ENCODE measurements at places on chromosomes 3 and 15.

DNA sequence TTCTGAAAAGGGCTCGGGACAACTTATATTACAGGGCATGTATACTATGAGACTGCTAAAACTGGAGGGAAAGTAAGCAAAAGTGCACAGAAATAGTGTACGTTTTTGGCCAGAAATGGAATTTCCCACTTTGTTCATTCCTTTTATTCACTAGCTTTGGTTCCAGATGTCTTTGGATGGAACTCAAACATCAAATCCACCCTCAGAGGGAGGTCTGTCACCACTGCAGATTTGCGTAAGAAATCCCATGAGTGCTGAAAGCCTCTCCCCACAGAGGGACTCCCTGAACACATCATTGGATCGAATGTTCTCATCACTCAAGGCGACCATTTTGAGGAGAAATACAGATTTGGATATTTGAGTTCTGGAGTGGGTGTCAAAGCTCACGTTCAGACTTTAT, 71.6 kb downstream of the FEM1B start:
- DNase-seq, result no peak

DNA sequence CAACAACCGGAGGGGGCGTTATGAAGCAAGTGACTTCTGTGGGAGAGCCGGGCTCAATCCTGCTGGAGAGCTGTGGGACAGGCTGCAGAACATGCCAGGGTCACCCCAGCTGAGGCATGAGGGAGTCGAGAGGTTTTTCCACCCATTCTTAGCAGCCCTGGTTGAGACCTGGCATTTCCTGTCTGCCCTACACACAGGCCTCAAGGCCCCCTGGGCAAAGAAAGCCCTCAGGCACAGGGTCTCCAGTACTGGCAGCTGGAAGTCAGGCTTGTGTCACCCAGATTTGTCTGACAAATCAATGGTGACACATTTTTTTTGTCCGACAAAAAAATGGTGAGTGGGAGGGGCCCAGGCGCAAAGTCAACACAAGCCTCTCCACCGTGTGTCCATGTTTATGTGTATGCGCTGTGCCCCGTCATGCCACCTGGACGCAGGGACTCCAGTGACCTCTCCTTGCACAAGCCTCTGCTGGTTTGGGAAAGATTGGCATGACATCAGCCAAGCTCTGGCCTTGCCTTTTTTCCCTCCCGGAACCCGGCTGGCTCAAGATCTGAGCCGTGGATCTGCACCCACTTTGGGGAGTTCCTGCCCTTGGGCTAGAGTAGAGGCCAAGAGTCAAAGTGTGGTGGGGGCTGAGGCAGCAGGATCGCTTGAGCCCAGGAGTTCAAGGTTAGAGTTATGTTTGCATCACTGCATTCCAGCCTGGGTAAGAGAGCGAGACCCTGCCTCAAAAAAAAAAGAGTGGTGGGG, 20.8 kb upstream of the ALAS1 start:
- DNase-seq, result no peak

DNA sequence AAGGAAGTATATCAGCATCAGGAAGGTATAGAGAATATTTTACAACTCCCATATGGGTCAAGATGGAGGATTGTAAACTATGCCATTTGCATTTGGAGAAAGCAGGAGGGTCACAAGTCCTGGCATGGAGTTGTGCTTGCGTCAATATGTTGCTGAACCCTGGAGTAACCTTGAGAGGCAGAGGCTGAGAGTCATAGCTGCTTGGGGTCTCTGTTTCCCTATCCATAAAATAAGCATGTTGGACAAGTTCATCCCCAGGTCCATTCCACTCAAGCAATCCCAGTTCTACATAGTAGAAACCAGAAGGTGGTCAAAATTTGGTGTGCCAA, 273.6 kb downstream of the MECOM start:
- no peak for DNase-seq

- DNase-seq, result no peak
Observed at GRCh38 chr3:53531749-53532148, 37.3 kb downstream of the CACNA1D start.

GRCh38 chr15:35559683-35560082, 13.7 kb upstream of the DPH6 start:
- DNase-seq, result no peak

DNA sequence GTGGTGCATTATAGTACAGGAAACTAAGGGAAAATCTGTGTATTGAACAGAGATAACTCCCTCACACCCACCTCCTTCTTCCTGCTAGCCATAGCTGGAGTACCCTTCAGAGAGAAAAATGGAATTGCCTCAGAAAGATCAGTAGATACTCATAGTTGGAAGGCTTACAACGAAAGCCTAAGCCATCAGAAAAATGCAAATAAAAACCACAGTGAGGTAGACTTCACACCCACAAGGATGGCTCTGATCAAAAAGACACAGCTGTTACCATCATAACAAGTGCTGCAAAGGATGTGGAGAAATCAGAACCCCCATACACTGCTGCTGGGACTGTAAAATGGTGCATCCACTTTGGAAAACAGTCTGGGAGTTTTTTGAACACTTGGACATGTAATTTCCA, 7.4 kb upstream of the DLG1 start:
- DNase-seq, result peak; percentile 46

GRCh38 chr3:172869784-172870518, 119.4 kb downstream of the ECT2 start:
- no peak for DNase-seq

GRCh38 chr3:106560451-106560966, 691.7 kb upstream of the CBLB start:
- DNase-seq, result peak; percentile 86

DNA sequence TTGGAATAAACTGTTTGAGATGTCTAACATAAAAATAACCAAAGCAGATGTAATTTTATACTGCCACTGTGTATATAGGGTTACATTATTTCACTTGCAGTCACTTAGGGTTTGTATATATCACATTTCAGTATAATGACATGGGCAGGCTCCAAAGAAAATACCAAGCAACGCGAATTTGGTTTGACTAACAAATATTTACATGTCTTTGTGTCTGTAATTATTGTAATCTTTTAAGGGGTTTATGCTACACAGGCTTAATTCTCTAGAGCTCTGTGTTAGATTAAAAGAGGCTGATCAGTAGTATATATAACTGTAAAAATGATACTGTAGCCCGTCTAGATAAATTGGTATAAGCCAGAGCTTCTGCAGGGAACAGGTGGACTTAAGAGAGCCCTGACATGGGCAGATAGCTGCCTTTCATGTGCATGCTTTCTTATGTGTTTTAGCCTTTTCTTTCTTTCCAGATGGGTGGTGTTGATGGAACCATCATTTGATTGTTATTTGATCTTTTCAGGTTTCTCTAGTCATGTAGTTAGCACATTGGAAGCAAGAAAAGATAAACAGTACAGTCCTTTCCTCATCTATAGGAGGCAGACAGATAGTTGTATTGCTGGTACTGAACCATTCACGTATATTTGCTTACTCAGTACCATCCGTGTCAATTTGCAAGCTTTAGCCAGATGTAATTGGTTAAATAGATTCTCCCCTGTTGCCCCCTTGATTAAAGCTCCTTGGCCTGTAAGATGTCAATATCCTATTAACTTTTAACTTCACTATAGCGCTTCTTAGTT, 86.1 kb downstream of the GALK2 start:
- no peak for DNase-seq

DNA sequence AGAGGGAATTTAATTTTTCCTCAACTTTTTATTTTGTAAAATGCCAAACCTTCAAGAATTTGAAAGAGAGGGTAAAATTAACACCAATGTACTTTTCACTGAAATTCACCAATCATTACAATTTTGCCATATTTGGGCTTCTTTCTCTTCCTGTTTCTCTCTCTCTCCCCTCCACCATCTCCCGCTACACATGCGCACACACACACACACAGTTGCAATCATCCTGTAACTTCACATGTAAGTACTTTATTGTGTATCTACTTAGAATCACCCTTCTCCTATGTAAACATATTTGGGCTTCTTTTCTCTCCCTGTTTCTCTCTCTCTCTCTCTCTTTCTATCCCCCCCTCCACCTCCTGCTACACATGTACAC, 7.4 kb downstream of the ARL14 start:
- no peak for DNase-seq

GRCh38 chr15:89500397-89501270, 4.3 kb upstream of the RHCG start:
- peak; percentile 19 for DNase-seq

DNA sequence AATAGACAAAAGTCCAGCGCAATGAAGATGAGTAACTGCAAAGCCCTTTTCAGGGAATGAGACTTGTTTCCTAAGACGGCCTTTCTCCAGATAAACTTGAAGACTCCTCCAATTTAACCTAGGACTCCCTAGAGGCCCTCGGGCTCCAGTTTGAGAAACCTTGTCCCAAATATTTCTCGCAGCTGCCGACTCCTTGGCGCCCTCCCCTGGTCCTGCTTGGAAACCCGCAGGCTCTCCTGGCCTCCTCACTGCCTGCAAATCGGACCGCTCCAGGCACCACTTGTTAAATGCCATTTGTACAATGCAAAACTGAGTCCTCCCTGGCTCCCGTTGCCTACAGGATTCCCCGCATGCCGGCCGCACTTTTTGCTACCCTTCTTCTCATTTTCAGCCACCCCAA, 36.8 kb downstream of the MUC4 start:
- peak; percentile 31 for DNase-seq

DNA sequence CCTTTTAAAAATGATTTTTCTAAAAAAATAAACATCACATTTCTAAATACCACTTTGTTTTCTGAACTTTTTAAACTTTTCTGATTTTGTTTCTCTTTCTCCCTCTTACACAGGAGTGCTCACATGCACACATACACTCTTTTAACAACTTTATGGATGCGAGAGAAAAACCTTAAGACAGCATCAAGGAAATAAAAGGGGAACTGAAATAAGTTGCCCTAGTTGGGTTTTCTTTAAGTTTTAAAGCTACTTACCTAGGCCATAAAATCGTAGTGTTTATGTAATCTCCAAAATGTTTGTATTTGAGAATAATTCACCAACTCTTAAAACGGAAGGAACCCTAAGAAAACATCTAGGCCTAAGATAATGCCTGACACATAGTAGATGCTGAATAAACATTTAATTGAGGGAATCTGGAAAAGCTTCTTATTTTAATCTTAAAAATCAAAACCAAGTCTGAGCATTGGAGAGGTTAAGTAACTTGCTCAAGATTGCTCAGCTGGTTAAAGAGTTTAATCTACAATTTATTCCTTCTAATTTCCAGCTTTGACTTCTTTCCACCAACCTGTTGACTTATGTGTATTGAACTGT, 1.2 kb upstream of the BBX start:
- no peak for DNase-seq

GRCh38 chr3:44584646-44585501, at the start of gene ZNF660:
TSS of gene ZNF660 (plus strand) at chr3:44584964. CDS start at chr3:44594194, 9,230 bp downstream.
- peak; percentile 49 for DNase-seq
